MCF 10A (cell line): ENCODE measurements at places on chromosomes 6 and 20.

DNA sequence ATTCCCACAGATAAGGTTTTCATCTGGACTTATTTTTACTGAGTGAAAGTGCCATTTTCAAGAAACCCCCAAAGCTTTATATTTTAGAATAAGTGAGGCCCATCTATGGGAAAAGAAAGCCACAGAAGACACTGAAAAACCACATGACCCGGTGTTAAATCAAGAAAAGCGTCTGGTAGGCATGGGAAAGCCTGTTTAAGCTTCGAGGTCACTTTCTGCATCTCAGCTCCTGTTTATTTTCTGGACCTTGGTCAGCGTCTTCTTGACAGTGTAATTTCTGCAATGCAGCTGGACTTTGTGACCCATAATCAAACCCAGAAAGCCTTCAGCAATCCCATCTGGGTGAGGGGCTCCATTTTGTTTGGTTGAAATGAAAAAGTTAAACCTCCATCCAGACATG lies 59.6 kb upstream of the NEDD9 start:
- no peak overlapping the region for H3K4me3 ChIP-seq
- H3K27me3 ChIP-seq, result no peaks in the 10 kb centered on the region
- H3K4me1 ChIP-seq, result no peaks in the 10 kb centered on the region

- DNase-seq, result no peak
- H3K27ac ChIP-seq, result no peak overlapping the region
- peaks cover 15% of the 10 kb centered on the region for H3K4me1 ChIP-seq
- no peaks in the 10 kb centered on the region for H3K27me3 ChIP-seq
- no peaks in the 10 kb centered on the region for H3K36me3 ChIP-seq
Observed at GRCh38 chr6:25027221-25027916, 91.6 kb upstream of the RIPOR2 start.

DNA sequence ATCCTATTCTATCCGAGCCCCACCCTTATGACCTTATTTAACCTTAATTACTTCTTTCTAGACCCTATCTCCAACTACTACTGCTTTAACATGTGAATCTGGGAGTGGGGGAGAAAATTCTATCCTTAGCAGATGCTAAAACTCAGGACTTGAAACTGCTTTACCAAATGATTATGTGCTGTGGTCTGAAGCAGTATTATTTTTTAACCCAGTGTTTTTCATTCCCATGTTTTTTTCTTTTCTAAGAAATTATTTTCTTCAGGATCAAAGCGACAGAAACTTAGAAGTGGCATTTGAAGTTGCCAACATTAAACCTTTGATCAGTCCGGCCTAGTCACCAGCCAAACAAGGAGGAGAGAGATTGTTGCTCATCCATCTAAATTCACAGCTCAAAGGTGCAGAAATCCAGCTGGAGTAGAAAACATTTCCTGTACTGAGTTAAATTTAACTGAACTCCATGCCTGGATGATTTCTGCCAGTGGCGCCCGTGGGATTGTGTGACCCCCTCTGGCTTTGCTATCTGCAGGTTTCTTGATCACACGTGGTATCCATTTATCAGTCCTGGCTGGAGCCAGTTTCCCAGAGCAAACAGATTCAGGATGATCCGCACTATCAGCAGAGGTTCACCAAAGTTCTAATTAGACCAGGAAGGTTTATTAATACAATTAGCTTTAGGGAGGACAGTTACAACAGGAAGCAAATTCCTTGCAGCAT lies 300.5 kb downstream of the PLCB1 start:
- H3K4me1 ChIP-seq, result peaks cover 6% of the 10 kb centered on the region
- no peaks in the 10 kb centered on the region for H3K27me3 ChIP-seq
- no peak overlapping the region for H3K4me3 ChIP-seq
- H3K36me3 ChIP-seq, result no peaks in the 10 kb centered on the region

GRCh38 chr6:154457046-154457713 lies 53.3 kb downstream of the CNKSR3 start:
- peaks cover 27% of the 10 kb centered on the region for H3K4me1 ChIP-seq
- no peaks in the 10 kb centered on the region for H3K27me3 ChIP-seq
- DNase-seq, result peak; percentile 76

DNA sequence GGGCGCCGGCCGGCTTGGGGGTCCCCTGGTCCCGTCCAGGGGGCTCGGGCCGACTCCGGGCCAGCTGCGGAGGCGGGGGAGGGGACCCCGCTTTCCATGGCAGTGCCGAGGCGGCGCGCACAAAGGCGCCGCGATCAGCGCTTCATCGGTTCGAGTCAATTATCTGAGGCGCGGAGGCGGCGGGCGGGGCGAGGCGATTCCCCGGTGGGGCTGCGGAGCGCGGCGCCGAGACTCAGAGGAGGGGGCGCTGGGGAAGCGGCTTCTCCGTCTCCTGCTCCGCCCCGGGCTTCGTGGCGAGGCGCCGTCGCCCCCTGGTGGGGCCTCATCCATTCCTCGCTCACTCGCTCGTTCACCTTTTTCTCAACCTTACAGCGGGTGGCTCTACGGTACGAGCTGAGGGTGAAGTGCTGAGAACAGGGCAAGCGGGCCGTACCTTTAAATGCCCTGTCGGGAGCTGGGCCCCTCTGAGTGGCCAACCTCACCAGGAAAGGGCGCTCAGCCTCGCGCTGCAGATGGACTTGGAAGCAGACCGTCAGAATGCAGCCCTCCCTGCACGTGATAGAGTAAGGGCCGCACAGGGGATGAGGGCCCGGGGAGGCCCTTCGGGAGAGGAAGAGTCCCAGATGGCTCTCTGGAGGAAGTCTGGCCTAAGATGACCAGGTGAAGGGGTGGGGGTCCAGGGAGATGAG lies 39.9 kb downstream of the SLC52A3 start:
- H3K4me1 ChIP-seq, result no peaks in the 10 kb centered on the region
- DNase-seq, result no peak
- no peaks in the 10 kb centered on the region for H3K36me3 ChIP-seq
- no peak overlapping the region for H3K4me3 ChIP-seq
- no peak overlapping the region for H3K27ac ChIP-seq

DNA sequence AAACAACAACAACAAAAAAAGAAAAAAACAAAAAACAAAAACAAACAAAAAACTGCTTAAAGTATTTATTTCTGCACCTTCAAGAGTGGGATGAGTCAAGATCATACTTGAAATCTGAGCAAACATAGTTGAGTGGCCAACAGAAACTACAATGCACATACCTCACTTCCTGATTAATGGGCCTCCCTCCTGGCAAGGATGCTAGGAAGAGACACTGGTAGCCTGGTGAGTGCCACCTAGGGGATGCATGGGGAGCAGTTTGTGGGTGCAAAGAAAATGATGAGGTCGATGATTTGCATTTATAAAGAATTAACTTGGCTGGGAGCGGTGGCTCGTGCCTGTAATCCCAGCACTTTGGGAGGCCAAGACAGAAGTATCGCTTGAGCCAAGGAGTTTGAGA lies 808.1 kb downstream of the MAFB start:
- H3K27me3 ChIP-seq, result no peaks in the 10 kb centered on the region
- H3K4me3 ChIP-seq, result no peak overlapping the region
- no peak overlapping the region for H3K27ac ChIP-seq

- no peak overlapping the region for H3K27ac ChIP-seq
- no peaks in the 10 kb centered on the region for H3K27me3 ChIP-seq
- no peak for DNase-seq
- H3K4me1 ChIP-seq, result no peaks in the 10 kb centered on the region
- no peaks in the 10 kb centered on the region for H3K36me3 ChIP-seq
Observed at GRCh38 chr20:55792049-55792448, 213.3 kb downstream of the CBLN4 start.
